ENCODE measurements at places on chromosomes 6 and 20.

DNA sequence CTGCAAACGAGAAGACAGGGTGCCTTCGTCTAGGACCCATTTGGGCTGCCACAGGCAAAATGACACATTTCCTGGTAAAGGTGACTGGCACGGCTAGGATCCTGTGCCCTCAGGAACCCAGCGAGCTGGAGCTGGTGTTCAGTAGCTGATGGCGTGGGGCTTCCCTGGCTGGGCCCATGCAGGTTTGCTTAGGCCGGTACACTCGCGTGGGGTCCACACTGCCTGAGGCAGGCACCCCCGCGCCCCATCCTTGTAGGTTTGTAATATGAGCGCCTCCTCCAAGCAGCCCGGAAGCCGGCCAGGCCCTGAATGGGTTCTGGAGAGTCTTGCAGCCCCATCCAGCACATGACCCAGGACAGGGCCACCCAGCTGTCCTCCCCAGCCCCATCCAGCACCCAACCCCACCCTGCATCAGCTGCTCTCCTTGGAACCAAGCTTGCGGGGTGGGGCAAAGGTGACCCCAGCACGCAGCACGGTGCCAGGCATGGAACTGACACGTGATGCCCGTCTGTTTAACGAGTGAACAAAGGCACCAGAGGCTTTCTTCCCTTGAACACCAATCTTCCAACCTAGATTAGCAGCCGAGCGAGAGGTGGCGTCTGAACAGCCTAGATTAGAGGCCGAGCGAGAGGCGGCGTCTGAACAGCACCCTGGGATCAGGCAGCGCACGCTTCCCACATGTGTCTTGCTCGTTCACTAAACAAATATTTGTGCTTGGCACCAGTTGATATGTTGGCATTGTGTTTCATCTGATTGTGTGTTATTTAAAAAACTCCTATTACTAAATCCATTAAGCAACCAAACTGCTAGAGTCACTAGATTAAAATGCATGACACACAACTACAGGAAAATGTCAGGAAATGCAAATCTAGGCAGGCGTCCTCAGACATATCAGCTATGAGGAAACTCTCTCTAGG, 112.1 kb downstream of the DLL1 start:
- DNase-seq = peak; percentile 10

- DNase-seq = no peak
Observed at GRCh38 chr6:147255948-147256674, 51.9 kb downstream of the STXBP5 start.

DNA sequence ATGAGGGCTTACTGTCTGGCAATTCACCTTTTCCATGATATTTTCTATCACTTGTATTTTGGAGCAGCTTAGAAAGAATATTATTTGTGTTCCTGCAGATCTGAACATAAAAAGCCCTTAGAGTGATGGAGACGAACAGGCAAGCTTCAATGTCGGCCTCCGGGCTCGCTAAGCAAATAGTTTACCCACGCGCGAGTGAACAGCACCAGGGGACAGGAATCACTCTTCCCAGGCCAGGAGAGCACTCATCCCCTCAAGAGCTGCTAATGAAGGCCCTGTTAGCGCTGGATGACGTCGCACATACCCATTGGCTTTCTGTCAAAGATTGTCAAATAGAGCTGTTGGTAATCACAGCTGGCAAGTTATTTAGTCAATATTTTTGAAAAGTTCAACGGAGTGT, 395.7 kb downstream of the ZFAND3 start:
- no peak for DNase-seq

- DNase-seq = no peak
Observed at GRCh38 chr6:166958926-166959861, 2.8 kb upstream of the RNASET2 start.

DNA sequence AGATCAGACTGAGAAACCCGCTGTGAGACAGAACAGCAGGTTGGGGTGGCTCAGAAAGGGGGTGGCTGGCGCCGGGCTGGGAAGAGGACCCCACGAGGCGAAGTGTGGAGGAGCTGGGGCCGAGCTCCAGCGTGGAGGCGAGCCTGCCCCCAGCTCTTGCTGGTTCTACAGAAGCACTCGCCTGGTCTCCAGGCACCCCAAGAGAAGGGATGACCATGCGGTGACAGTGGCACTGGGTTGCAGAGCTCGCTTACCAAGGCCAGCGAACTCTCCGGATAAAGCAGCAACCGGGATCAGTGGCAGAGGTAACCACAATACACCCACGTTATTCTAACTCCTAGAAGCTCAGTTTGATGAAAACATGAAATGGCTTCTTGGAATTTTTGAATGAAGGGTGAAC, 26.5 kb downstream of the THBS2 start:
- DNase-seq = no peak

DNA sequence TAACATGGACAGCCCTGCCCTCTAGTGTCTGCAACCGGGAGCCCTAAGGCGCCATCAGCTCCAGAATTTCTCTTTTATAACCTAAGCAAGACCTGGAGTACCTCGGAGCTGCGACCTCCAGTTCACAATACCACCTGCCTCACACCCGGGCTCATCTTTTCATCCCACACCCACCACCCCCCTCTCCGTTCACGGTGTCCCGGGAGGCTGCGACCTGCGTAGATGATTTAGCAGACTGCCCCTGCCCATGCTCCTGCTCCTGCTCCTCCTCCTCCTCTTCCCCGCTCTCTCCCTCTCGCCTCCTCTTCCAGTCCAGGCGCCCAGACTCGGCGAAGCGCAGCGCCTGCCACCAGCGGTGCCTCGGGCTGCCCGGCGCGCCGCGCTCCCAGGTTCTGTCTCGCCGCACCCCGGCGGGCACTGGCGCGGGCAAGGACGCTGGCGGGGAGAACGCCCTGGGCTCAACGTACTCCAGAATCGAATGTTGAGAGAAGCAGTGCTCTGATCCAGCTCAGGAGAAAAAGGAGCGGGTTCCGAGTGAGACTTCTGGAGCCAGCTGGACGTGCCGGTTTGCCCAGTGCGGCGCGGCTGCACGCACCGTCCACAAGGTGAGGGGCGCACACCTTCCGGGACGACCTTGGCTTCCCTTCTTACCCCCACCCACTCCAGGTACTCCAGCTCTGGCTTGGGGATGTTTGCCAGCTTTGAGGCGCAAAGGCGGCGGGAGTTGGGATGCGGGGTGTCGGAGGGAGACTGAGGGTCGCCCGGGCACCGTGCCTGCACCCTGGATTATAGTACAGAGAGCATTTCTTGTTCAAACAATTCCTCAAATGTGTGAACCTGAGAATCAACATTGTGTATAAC, at the start of gene HTR1E:
Gene HTR1E (plus strand): TSS at position 310 of the 861 bp plus-strand sequence. CDS start 77,807 bp downstream, outside the sequence.
- DNase-seq = no peak

GRCh38 chr6:37693546-37694250, 4.0 kb downstream of the MDGA1 start:
- no peak for DNase-seq
